ENCODE measurements at places on chromosomes 11 and 22.

DNA sequence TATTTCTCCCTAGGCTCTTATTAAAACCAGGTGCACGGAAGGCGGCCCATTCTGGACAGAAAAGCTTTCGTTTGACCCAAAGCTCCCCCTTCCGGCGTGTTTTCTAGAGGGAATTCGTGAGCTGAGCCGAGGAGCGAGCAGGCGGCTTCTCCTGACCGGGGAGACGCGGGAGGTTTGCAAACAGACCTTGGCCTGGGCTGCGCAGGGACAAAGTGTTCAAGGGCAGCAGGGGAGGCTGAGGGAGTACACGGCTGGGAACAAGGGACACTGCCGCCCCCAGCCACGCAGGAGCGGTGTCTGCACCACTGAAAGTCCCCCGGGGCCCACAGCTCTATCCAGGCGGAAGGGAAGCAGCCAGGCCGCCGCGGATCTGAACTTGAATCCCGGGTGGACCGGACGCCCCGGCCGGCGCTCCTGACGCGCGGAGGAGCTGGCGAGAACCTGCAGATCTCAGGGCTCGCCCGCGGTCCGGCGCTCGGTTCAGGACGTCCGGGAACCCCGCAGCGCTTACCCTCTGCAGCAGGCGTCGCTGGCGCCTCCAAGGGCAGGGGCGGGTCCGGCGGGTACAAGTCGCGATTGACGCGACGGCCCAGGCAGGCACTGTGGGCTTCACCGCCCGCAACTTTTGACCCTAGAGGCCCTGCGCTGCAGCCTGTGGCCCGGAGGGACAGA, 101.9 kb downstream of the WT1 start:
- peak; percentile 43 for DNase-seq

DNA sequence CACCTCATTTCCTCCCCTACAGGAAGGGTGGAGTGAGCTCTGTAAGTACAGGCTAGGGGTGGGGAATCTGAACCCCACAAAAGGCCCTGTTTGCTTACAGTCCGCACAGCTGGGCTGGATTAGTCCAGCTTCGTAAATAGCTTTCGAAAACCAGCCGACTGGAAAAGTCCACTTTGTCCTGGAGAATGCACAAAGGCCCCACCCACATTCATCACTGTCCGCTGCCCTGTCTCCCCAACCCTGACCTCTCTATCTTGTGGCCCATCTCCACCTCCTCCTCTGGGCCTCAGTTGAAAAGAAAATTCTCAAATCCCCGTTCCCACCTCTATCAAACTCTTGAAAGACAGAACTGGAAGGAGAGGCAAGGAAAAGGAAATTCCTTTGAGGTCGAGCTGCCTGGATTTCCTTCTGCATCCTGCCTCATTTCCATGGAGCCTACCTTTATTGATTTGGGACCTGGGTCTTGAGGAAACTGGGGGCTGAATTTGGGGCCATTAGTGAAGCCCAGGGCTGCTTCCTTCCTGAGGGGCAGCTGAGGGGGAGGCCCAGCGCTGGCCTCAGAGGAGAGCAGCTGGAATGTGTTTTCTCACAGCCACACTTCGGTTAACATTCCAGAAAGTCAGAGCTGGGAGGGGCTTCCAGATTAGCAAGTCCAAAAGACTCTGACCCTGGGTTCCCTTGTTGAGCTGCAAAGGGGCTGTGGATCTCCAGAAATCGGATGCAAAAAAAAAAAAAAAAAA, 147.6 kb downstream of the FBXO7 start:
- no peak for DNase-seq

DNA sequence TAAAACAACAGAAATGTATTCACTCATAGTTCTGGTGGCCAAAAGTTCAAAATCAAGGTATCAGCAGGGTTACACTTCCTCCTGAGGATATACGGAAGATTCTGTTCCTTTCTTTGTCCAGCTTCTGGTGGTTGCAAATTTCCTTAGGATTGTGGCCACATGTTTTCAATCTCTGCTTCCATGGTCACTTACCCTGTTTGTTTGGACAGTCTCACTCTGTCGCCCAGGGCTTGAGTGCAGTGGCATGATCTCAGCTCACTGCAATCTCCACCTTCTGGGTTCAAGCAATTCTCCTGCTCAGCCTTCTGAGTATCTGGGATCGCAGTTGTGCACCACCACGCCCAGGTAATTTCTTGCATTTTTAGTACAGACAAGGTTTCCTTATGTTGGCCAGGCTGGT, 534.3 kb downstream of the KCNA4 start:
- DNase-seq: no peak

DNA sequence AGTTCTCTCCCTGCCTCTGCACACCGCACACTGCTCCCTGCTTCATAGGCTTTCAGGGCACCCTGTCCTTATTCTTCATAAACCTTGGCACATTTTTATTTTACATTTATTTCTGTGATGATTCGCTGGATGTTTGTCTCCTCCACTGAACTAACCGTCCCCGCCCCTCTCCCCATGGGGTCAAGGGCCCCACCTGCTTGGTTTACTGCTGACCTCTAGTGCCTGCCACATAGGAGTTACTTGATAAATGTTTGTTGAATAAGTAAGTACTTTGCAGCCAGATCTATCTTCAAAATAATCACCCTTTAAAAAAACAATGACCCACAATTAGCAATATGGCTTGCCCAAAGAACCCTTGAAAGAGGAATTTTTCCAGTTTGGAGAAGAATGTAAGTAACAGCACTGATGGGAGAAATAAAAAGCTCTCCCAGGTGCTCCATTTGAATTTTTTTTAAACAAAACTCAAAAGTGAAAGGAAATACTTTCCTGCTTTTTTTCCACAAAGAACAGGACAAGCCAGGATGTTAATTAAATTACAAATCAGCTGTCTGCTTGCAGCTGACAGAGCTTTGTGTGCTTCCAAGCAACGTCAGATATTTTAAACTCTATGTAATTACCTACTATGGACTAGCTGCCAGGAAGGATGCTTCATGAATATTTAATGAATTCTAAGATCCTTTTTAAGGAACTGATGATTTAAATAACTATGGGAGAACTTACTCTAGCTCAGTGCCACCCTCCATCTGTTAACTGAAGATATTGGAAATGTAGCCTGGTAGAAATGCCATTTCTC, 1083.6 kb downstream of the DLG2 start:
- DNase-seq: no peak

- peak; percentile 46 for DNase-seq
Measured at GRCh38 chr11:133821776-133822175, 23.5 kb downstream of the SPATA19 start.

- no peak for DNase-seq
Measured at GRCh38 chr11:84642500-84642899, 984.6 kb downstream of the DLG2 start.

DNA sequence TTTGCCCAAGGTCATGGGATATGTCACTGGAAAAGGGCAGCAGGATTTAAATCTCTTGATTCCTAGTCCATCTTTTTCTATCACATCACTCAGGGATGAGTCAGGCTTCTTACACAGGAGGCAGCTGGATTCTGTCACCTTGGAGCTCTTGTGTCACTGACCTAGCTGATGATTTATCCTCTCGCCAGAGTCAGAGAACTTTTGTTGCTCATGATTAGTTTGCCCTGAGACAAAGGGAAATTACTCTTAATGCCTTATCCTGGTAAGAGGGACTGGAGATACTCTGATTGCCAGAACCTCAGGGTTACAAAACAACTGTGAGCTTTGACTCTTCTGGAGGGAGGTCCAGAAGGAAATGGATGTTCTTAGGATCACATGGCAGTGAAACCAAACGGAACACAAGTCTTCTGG, 10.1 kb downstream of the COA4 start:
- DNase-seq: no peak

GRCh38 chr11:122691549-122692150, 36.1 kb downstream of the UBASH3B start:
- DNase-seq: no peak

- no peak for DNase-seq
Measured at GRCh38 chr11:88770475-88771079, 295.2 kb downstream of the GRM5 start.
